NCI-H524 treated with DMSO at 0.1 percent for 48 hours (cell line): ENCODE measurements at places on chromosomes 6 and 20.

DNA sequence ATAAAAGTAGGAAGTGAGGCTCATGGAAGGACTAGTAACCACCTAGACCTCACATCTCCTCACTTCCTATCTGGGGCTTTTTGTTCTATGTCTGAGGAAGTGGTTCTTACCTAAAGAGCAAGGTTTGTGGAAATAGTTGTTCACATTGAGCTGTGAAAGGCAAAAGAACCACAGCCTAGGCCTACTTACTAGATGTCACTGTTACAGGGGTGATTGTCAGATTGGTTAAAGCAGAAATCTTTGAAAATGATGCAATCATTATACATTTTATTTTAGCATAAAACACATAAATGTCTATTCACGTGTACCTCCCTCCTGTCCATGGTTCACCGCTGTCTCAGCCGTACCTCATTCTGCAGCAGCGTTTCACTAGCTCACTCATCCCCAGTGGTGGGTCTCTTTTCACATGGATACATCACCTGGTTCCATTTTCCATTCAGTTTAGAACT, 268.8 kb downstream of the TMEM242 start:
- DNase-seq, result no peak

- DNase-seq, result no peak
Measured at GRCh38 chr6:148291876-148292275, 50.8 kb upstream of the SASH1 start.

DNA sequence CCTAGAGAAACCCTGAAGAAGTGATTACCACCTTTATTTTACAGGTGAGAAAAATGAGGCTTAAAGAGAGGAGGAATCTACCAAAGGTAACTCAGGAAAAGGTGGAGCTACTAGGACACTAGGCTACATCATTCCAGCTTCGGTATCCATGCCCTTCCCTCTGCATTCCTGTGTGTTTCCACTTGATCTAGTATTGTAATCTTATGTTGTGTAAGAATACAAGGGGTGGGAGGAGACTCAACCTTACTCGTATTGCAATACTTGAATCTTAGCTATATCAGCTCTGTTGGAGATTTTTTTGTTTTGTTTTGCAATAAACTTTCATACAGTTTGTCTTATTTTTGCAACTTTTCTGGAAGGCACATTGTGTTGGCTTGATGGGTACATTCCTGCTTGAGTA, 742.4 kb downstream of the PTPRT start:
- no peak for DNase-seq

- DNase-seq, result no peak
Measured at GRCh38 chr20:50023116-50023805, 40.5 kb downstream of the SNAI1 start.

GRCh38 chr6:10720265-10720959, 2.5 kb upstream of the TMEM14C start:
- no peak for DNase-seq

DNA sequence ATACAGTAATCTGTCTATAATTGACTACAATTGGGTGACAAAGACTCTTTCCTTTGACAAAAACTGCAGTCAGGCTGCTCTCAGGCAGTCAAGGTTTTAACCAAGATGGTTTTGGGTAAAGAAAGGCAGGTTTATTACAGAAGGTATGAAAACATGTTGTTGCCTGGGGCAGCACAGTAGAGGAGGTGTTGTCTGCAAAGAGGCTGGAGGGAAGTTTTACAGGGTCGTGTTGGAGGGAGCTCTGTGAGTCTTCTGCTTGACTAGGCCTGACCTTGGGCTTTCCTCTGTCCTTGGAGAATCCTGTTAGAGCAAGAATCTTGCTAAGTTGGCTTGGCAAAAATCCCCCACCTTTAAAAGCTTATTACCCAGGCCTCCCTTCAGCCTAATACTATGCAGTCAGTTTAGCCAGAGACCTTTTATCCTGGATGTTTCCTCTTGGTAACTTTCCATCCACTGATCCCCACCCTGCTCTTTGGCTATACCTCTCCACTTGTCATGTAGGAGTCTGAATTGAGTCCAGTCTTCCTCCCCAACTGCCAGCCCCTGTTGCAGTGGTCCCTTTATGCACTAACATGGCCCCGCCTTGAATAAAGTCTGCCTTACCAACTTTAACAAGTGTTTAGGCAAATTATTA, 143.0 kb upstream of the SLC22A16 start:
- no peak for DNase-seq

GRCh38 chr6:84777888-84778287, 13.5 kb upstream of the TBX18 start:
- no peak for DNase-seq

- DNase-seq, result no peak
Measured at GRCh38 chr6:116568821-116569755, 2.2 kb upstream of the RWDD1 start.

DNA sequence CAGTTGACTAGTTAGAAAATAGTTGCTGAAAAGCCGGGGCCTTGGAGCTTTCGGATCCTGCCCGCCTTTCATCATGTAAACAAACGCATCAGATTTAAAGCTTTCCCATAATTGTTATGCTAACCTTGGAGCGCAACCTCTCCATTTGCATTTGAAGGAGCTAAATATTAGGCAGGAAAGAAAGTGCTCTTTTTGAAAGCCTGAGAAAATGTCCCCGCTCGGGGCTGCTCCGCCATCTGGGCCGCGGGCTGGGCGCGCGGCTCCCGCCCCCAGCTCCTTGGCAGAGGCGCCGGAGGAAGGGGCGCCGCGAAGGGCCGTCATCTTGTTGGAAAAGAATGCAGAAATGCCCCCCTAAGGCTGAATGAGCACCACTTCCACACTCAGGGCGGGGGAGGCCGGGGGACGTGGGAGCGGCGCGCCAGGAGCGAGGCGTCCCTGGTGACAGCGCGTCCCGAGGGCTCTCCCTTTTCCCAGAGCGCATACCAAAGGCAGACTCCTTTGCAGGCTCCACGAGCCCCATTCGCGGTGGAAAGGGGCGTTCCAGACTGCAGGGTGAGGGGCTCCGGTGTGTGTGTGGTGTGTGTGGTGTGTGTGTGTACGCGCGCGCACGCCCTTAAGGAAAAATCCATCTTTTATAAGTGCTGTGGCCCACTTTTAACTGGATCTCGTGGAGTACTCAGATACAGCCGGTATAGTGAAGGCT, 145.6 kb upstream of the ID4 start:
- peak; percentile 17 for DNase-seq

- DNase-seq, result no peak
Measured at GRCh38 chr6:154347981-154348380, 8.6 kb downstream of the IPCEF1 start.

DNA sequence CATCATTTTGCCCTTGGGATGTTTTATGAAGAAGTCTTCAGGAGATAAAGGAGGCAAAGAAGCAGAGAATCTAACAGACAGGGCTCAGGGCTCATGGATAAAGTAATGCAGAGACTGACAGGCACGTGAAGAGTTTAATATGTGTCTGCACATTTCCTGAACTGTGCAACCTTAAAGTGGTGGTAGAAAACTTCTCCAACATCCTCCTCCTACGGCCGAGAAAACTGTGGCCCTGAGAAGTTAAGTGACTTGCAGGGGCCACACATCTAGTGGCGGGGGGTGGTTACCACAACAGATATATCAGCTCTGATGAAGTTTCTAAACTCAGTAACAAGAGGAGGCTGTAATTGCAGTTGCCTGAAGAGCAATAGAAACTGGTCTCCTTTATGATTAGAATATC, 61.0 kb downstream of the SOBP start:
- DNase-seq, result no peak

GRCh38 chr6:105781248-105781647, 304.9 kb upstream of the PRDM1 start:
- DNase-seq, result no peak

DNA sequence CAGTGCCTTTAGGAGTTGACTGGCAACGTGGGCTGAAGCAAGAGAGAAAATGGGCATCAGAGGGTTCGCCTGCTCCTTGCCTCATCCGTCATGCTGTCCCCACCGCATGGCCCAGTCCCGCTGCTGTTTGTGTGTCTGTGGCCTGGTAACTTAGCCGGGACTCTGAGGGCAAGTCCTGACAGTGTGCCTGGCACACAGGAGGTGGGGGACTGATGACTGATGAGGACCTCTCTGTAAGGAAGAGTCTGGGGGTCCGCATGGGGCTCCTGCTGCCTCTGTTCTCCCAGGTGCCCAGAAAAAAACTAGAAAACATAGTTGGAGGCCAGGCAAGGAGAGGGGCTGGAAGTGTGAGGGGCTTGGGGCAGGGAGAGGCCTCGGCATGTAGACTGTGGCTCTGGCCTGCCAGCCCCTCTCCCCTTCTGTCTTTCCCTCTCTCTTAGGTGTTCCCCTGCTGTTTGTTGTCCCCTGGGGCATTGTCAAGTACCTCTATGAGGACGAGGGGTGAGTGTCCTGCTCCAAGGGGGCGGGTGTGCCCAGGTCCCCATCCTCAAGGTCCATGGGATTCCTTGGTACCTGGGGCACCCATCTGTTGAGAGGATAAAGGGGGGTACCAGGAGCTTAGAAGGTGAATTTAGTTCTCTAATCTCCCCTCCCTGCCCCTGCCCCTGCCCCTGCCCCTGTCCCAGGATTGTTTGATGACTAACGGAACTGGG, 29.5 kb downstream of the GLP1R start:
- DNase-seq, result no peak

GRCh38 chr20:49319208-49319809, 41.5 kb upstream of the ZNFX1 start:
- DNase-seq, result no peak

DNA sequence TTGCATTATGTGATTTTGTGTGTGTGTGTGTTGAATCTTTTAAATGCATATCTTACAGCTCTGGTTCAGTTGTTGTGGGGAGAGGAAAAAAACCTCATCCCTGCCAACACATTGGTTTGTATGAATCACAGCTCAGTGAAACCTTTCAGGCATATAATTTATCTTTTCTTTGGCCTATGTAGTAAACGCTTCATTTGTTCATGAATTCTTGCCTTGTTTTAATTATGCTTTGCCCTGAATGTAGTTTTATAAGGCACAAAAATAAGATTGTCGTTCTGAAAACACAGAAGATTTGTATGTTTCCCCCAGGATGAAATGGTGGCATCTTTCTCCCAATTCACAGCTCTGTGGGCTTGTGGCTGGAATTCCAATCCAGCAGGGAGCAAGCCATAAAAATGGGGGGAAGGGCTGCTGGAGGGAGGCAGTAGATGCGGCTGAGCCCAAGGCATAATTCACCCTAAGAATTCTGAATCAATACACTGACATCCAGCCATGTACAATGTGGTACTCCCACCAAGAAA, 45.1 kb downstream of the BCAS1 start:
- DNase-seq, result no peak

GRCh38 chr20:54026295-54027064, 43.9 kb downstream of the BCAS1 start:
- no peak for DNase-seq

DNA sequence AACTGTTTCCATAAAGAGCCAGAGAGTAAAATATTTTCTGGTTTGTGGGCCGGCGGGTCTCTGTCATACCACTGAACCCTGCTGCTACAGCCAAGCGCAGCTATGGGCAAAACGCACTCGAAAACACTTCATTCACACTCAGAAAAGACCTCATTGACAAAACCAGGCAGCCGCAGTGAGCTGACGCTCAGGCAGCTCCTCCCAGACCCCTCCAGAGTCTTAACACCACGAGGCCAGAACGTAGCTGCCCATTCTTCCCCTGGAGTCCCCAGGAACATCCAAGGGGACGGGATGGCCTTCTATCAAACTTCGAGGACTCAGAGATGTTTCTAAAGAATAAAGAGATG, 35.6 kb upstream of the ZBP1 start:
- DNase-seq, result no peak

DNA sequence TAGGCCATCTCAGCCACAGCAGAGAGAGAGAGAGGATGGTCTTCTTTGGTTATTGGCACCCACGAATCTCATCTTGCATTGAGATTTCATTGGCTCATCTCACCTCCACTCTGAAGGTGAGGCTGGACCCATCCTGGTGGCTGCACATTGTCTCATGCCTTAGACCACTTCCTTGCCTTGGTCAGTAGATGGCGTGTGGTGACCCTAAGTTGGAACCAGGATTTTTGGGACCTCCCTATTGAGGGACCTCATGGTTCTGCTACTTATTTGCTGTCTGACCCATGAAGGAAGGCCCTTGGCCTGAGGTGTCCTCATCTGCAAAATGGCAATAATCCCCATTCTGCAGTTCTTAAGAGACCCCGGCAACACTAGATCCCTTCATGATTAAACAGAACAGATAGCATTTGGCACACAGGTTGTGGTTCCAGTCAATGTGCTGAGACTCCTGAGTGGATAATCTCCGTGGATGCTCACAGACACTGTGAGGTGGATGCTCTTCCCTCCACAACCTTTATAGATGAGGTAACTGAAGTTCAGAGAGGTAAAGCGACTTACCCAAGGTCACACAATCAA, 21.5 kb upstream of the AAR2 start:
- DNase-seq, result no peak
